Stimulated activated CD4-positive, alpha-beta T cell treated with anti-CD3 and anti-CD28 coated beads, TNF-alpha, amount 100 ng/mL, for 24 hours (primary cell): ENCODE measurements at places on chromosomes 2 and 18.

GRCh38 chr2:142944721-142945120 lies 67.3 kb downstream of the KYNU start:
- no peak for DNase-seq

DNA sequence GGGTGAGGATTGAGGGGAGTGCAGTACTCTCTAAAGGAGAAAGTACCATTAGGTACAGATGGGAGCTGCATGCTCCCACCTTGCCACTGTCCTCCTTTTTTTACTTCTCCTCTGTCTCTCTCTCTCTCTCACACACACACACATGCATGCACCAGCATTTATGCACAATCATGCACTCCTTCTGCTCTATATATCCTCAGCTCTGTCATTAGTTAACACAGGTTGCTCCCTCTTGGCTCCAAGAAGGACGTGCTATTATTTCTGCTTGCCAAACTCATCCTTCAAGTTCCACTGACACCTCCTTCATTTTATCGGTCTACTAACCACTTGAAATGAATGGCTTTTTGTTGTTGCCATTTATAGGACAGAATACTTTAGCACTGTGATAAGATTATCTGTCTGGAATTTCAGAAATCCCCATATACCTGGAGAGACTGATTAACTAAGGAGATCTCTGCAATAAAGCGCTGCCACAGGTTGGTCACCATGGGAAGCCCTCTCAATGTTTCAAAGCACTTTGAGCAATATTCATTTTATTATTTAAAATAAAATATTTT lies 178.5 kb upstream of the TRIB2 start:
- no peak for DNase-seq

DNA sequence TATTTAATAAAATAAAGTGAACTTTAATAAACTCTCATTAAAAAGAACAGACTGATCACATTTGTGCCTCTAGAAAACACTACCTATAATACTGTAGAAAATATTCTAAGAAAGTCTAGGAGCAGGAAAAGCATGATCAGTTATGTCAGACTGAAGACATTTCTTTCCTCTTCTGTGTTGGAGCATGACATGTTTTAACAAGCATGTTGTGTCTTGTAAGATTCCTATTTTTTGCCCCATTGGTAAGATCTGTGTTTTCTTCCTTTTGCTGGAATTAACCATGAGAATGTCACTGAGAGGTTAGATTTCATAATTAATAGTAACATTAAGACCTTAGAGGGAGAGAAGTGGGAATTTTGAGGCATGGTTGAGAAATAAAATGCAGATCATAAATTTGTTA lies 27.7 kb downstream of the LAMA3 start:
- DNase-seq, result no peak

DNA sequence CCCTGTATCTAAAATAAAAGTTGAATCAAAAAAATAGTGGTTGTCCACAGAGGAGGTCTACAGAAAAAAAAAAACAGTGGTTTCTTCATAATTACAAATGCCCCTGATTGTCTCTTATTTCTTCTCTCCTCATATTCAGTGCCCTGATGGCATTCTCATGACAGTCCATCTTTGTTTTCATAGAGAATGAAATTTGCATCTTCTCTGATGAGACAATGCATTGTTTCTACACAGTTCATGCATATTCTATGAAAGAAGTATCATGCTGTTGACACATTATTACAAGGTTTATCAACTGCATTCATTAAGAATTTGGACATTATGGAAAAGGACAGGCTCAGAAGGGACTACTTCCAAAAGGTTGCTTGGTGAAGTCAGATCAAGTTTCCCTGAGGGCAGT lies 59.5 kb downstream of the LHCGR start:
- DNase-seq, result no peak

- no peak for DNase-seq
These were observed 421.6 kb downstream of the SOX11 start for GRCh38 chr2:6113786-6114185.

DNA sequence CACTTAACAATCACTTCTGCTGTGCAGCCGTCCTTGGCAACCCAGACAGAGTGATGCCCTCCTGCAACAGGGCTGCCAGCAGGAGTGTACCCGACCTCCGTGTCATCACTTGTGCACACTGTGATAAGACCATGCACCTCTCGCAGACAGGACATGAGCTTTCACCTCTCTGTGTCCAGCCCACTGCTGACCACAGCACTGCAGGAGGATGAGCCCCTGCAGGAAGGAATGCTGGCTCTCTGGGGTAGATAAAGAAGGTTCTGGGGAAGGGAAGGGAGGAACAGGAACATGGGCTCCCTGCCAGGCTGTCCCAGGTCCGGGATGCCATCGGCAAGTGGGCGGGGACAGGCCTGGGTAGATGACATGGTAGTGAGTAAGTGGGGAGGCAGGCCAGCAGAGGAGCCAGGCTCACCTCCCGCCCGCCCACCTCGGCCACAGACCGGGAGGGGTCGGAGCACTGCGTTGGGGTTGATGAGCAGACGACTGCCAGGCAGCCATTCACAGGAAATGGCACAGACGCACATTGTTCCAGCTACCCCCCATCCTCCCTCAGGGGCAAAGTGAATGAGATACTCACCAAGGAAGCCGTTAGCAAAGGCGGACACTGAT lies 18.6 kb upstream of the COL6A3 start:
- peak; percentile 68 for DNase-seq

- DNase-seq, result no peak
These were observed 5.0 kb upstream of the SMAD2 start for GRCh38 chr18:47935321-47936055.

GRCh38 chr18:47409519-47409918 lies 158.1 kb upstream of the SKOR2 start:
- no peak for DNase-seq

DNA sequence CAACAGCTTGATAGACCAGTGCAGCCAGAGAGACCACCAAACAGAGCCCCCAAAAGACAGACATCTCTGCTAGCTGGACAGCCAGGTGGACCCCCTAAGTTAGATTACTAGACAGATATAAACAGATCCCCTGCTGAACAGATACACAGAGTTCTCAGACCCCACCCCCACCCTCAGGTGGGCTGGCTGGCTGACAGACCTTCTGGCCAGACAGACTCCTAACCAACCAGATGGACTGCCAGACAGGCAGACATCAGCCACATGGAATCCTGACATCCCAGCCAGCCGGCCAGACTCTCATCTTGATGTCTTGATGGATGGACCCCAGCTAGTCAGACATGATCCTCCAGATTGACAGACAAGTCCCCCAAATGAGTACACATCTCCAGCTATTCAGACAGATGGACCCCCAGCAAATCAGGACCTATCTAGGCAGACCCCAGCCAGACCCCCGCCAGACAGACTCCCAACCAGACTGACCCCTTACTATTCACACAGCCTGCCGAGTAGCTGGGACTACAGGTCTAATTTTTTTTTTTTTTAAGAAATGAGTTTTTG lies 18.0 kb downstream of the PTPN18 start:
- DNase-seq, result no peak

DNA sequence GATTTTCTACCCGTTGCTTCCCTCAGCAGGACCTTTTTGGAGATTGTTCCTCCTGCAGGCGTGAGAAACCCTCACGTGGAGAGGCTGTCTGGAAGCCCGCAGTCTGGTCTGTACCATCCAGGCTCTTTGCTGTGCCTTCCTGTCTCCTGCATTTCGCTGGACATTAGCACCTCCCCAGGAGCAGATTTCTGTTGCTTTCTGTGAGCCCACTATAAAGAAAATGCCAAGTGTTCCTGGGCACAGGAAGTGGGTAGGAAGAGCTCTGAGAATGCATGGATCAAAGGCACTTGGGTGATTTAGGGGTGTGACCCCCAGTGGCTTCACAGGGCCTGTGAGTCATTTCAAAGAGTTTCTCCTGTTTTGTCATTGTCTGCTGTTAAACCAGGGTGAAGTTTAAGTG lies 27.3 kb downstream of the SPTBN1 start:
- DNase-seq, result no peak

DNA sequence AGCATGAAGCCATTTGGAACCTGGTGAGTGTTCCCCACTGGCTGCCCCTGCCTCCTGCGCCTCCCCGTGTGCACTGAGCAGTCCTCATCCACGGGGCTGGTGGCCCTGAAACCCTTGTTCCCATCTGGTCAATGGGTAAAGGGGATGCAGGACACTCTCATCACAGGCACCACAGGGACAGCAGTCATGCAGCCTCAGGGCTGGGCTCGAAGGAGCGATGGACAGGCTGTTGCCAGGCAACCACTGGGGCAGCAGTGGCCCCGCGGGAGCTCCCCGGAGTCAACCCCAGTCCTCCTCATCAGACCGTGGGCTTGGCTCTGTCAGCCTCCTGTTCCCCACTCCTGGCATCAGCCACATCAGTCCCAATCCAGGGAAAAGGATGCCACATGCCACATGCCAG lies 509.5 kb downstream of the EIPR1 start:
- no peak for DNase-seq

DNA sequence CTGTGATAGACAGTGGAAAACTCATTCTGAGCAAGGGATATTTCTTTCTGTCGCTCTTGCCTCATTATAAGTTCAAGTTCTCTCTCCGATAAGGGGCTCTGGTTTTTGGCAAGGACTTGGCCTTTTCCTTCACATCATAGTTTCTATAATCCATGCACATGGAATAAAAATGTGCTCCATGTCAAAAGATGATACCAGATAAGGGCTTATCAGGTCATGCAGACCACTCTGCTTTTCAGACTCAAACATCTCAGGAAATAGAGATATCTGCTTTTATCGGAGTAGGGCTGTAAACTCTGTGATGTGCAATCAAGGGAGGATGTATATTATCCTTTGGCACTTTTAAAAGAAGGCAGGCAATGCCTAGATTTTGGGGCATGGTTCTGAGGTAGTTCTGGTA lies 45.0 kb upstream of the DARS1 start:
- no peak for DNase-seq

DNA sequence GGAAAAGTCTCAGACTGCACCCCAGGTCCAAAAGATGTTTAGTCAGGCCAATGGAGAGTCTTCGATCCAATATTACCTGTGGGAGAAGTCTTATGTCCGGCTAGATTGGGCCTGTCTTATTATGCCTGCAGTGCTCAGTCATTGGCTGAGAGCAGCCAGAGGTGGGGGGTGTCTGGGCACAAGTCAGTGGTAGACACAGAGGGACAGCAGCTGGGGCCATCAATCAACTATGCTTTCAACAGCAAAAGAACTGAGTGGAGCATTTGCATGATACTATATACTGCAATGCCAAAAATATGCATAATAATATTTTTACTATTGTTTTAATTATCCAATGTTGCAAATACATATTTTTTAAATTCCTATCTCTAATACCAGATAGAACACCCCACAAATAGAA lies 298.6 kb upstream of the CDH20 start:
- no peak for DNase-seq

GRCh38 chr2:203649176-203649814 lies 57.1 kb upstream of the CD28 start:
- DNase-seq, result no peak

- DNase-seq, result no peak
These were observed 71.5 kb downstream of the DAW1 start for GRCh38 chr2:227942965-227943364.

GRCh38 chr18:52499016-52499415 lies 159.0 kb downstream of the DCC start:
- no peak for DNase-seq

DNA sequence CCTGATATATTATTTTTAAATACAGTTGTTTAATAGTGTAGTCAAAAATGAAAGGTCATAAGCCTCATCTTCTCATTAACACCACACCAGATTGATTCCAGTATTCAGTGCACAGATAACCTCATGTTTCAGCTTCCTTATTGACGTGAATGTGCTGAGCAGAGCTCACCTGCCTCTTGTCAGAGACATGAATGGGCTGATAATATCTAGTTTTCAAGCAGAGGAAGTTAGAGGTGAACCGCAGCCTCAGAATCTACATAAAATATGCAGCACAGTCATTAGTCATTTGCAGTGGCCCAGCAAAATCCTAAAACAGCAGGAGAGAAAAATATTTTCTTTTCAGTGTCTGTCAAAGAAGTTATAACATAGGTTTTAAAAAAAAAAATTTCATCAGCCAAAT lies 216.2 kb downstream of the GBX2 start:
- DNase-seq, result no peak

DNA sequence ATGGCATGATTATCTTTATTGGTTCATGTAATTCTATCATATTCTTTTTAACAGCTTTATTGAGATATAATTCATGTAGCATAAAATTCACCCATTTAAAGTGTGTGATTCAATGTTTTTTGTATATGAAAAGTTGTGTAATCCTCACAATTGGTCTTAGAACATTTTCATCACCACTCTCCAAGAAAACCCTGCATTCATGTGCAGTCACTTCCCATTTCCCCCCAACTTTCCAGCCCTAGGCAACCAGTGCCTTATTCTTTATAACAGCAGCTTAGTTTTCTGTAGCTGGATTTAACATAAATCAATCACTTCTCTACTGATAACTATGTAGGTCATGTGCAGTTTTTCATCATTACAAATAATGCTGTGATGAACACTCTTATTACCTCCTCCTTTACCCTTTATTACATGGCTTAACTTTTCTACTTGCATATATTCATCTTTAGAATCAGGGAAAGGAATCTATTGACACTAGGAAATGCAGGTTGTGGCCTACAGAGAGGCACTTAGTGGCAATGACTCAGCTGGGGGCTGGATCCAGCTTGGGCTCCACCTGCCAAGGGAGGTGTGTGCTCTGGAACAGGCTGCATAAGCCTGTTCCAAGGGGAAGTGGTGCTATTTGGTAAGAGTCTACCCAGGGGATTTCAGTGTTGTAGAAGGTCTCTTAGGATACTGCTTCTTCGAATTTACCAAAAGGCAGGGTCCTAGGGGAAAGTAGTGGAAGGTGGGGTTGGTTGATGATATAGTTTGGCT lies 89.1 kb downstream of the ETAA1 start:
- no peak for DNase-seq

DNA sequence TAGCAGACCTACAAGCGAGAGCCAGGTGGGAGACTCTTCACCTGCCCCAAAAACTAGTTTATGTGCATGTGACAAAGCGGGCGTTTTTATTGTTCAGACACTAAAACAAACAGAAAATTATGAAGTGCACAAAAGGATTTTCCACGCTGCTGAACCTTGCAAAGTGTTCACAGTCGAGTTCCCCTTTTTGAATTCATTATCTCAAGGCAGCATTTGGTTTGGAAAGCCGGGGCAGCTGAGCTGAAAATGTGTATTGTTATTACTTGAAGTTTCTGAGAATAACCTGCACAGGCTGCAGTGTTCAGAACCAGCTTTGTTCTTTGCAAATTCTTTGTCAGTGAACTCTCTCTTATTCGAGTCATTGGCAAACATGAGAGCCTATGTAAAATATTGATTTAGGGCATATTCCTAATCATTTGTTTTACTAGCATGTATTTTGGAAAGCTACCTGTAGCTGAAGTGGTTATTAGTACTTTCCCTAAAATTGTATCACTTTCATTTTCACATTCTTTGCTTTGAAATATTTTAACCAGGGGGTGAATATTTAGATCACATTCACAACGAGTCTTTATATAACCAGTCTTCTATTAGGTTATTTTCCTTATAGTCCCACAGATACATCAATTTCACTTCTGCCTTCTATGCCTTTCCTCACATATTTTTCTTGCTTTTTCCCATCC lies 59.5 kb downstream of the LRRTM1 start:
- no peak for DNase-seq
